GM06990 (cell line): ENCODE measurements at places on chromosomes 12 and 14.

DNA sequence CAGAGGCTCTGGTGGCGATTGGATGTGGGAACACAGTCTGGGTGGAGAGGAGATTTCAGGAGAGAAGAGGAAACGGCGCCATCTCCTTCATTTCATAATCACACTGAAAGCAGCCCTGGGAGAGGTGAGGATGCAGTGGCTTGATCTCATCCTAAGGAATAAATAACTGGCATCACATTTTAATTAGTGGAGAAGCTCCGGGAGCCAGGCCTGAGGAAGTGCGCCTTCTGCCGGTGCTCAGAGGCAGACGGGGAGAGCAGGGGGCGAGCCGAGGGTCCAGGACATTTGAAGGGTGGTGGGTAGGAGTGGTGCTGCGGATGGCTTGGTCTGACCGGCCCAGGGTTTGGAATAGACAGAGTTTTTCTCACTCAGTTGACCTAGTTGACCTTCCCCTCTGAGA is 265.0 kb downstream of the CACNA1C start:
- DNase-seq, result no peak

DNA sequence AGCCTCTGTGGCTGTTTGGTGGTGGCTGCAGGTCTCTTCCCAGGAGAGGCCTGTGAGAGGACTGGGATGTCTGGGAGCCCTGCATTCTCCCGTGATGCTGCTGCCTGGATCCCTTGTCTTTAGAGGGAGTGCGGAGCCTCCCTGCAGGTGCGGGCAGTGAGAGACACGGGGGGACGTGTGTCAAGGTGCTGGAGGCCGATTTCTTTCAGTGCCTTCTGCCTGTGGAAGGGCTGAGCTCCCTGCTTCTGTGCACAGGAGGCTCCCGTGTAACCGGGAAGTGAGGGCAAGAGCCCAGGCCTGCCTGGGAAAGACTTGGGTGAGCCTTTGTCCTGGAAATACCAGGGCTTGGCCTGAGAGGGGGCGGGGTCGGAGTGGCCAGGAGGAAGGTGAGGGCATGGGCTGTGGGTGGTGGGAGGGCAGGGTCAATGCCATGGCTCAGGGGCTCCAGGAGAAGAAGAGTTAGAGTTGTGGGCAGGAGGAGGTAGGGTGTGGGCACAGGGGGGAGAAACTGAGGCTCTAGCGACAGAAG is 372.2 kb downstream of the TMEM121 start:
- DNase-seq, result no peak

DNA sequence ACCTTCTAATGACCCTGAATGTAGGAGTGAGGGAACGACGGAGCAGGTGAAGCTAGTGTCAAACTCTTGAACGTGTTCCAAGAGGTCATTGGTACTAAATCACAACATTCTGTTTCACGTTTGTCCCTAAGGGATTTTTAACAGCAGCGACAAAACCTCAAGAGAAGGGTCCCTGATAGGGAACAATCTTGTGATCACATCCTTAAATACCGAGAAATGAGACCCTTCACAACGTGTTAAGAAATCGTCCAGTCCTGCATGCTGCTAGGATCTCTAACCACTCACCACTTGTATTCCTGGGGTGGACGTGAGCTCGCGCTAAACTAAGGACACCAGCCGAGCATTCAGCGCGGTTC is 134.1 kb upstream of the KRAS start:
- no peak for DNase-seq

- DNase-seq, result no peak
Measured at GRCh38 chr12:127162307-127162706, 1104.7 kb upstream of the TMEM132C start.

GRCh38 chr14:59482541-59483331 is 1.5 kb downstream of the L3HYPDH start:
- DNase-seq, result no peak

DNA sequence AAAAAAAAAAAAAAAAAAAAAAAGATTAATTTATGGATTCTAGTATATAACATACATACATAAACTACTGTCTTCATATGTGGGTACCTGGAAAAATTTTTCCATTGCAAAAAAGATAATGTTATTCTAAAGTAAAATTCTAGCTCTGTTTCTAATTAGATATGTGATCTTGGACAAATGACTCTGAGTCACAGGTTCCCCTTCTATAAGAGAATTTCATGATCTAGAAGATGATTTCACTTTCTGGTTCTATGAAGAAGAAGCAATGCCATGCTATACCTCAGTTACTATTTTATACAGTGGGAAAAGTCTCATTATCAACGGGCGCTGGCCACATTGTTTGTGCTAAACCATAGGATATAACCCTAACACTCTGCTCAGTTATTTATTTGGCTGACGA is 351.3 kb downstream of the ZFP36L1 start:
- DNase-seq, result no peak

DNA sequence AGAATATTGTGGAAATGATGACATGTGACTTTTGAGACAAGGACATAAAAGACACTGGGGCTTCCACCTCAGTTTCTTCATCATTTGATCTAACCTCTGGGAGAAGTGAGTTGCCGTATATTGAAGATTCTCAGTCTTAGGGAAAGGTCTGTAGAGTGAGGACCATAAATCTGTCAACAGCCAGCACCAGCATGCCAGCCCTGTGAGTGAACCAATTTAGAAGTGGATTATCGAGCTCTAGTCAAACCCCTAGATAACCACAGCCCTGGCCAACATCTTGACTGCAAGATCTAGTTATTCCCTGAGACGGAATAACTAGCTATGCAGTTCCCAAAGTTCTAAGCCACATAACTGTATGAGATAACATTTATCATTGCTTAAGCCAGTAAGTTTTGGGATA is 108.8 kb upstream of the PTPRR start:
- no peak for DNase-seq

DNA sequence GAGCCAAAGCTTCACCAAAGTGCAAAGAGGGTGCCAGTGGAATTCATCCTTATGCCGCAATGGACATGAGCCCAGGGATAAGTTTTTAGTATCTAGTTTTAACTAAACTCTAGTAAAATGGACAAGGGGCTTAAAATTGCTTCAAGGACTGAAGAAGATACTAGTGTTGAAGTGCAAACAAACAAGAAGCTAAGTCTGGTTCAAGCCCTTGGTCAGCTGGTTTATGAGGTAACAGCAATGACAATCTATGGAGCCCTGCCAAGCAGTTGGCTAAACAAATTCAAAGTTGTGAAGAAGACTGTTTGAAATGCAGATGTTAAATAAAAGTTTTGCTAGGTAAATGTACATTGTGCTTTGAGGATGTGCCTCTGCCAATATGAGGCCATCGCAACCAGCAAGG is 209.4 kb downstream of the KTN1 start:
- no peak for DNase-seq

DNA sequence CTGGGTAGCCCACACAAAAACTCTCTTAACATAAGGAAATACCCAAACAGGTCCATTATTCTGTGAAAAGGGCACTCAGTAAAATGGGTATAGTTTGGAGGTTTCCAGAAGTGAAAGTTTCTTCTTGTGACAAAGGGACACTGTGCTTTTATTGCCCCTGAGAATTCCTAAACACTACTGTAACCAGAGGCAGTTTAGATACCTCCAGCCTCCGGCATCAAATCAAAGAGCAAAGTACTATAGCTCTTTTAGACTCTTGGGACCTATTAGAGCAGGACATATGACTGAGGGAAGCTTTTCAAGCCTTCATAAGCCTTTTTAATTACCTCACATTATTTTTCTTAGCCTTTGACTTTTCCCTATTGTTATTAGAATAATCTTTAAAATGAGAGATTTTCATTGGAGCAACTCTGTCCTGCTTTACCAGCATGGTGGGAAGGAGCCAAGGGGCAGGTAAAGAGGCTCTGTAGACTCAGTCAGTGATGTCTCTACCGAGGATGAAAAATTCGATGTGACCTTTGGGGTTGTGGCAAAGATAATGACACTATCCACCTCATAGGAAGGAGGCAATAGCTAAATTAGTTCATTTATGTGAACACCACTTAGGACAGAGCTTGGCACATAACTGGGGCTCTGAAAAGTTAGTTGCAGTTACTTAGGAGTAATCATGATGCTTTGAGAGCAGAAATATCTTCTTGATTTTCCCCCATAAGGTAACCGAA is 85.1 kb downstream of the IFNG start:
- DNase-seq, result no peak

DNA sequence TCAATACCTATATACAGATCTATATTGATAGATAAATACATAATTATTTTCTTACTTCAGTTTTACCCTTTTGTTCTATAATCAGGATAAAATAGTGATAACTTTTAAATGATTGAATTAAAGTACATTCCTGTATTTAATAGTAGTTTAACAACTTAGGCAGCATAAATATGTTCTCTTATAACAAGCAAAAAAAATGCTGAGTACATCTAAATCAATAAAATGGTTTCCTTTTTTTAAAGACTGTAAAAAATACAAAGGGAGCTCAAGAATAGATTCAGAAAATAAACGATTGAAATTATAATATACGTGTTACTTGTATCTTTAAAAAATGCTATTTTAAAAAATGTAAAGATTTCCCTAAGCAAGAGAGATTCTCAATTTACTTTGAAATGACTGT is 393.7 kb upstream of the TMEM132C start:
- no peak for DNase-seq

GRCh38 chr14:100410056-100410565 is 87.0 kb downstream of the SLC25A47 start:
- DNase-seq, result no peak

- no peak for DNase-seq
Measured at GRCh38 chr12:127761880-127762279, 505.1 kb upstream of the TMEM132C start.

- no peak for DNase-seq
Measured at GRCh38 chr14:34436960-34437728, 24.9 kb downstream of the SPTSSA start.

- no peak for DNase-seq
Measured at GRCh38 chr12:47067176-47067575, 12.2 kb upstream of the PCED1B start.

DNA sequence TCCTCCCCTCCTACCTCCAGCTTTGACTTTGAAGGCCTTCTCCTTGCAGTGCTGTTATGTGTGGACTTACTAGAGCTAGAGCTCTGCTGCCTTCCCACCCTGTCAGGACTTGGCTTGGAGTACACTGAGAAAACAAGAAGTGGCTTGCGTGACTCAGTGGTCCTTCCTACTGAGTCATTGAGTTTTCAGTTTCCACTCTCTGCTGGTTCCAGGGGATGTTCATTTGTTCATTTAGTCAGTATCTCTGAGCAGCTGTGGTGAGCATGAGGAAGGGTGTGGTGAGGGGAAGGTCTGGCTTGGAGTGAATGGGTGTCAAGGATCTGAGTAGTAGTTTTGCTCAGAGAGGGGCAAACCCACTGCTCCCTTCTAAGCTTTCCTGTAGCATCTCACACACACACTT is 17.2 kb upstream of the ELK3 start:
- DNase-seq, result peak; percentile 17

DNA sequence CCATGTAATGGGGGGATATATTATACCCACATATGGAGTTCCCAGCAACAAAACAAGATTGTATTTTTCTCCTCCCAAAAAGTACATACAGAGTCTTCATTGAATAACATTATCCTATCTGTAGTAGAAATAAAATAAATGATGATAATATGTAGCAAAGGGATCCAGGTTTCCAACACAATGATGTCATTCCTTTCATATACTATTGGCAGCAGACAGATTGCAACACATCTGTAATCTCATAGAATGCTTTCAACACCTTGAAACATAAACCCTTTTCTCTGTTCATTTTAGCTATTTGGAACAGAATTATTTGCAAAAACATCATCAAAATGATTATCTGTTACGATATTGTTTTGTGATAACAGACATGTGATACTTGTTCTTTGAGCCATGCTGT is 317.6 kb downstream of the DPF3 start:
- no peak for DNase-seq

- DNase-seq, result no peak
Measured at GRCh38 chr12:32777159-32777558, 21.5 kb upstream of the YARS2 start.

GRCh38 chr14:84272290-84272721 is 1257.6 kb upstream of the FLRT2 start:
- DNase-seq, result no peak

DNA sequence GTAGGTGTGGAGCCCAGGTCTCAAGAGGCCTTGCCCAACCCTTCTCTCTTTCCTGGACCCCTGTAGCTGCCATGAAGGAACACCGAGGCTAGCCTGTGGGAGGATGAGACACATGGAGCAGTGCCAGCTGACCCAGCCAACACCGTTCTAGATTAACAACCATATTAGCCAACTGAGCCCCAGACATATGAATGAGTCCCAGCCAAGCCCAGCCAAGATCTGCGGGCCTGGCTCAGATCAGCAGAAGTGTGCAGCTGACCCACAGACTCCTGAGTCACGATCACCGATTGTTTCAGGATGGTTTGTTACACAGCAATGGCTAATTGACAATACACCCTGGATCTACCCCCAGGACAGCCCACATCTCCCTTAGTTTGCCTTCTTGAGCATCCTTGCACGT is 82.1 kb downstream of the NTF3 start:
- DNase-seq, result no peak
